ENCODE measurements at places on chromosomes 3 and 15.

- DNase-seq, result no peak
These were observed 70.5 kb downstream of the LRTM1 start for GRCh38 chr3:54857343-54857742.

DNA sequence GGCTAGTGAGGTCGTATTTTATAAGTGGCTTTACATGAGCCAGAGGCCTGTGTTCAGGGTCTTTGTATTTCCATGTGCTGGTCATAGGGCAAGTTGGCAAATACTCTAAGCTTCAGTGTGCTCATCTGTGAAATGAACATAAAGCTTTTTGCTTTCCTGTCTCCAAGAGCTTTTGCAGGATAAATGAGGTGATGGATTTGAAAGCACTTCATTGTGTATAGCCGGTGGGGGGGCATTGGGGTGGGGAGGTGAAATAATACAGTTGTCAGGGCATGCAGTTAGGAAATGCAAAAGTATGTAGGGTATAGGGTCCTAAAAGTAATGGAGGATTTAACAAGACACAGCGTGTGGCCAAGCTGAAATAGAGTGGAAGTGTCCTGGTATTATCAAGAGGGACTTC, 67.7 kb downstream of the ARNT2 start:
- DNase-seq, result no peak

- DNase-seq, result no peak
These were observed 11.7 kb upstream of the LACTB start for GRCh38 chr15:63109920-63110319.

DNA sequence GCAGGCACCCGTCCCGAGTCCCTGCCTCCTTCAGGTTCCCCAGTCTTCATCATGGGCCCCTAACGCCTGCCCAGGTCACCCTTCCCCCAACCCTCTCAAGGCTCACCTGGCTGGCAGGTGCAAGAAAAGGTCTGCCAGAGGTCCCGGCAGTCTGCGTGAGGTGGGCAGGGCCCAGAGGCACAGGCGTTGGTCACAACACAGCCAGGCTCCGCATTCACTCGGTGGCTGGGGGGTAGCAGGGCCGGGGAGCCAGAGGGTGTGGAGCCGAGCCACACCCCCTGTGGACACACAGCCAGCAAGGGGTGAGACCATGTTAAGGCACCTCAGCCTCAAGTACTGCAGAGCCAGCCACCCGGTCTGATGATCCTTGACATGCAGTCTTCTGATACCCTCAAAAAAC, 10.9 kb downstream of the CELSR3 start:
- no peak for DNase-seq

DNA sequence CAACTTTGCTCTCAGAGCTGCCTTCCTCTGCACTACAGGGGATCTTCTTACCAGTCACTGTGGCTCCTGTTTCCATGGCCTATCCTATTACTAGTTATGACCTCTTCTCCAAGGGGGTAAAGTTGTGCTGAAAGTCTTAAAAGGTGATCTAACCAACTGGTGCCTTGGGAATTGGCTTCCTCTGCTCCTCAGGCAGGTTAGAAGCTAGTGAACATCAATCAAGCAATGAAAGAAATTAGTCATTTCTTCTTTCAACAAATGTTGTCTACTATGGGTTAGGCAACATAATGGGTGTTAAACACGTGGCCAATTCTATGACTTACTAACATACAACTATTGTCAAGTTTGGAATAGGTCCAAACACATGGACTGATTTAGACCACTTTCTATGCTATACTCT, 571.4 kb upstream of the NAALADL2 start:
- no peak for DNase-seq

DNA sequence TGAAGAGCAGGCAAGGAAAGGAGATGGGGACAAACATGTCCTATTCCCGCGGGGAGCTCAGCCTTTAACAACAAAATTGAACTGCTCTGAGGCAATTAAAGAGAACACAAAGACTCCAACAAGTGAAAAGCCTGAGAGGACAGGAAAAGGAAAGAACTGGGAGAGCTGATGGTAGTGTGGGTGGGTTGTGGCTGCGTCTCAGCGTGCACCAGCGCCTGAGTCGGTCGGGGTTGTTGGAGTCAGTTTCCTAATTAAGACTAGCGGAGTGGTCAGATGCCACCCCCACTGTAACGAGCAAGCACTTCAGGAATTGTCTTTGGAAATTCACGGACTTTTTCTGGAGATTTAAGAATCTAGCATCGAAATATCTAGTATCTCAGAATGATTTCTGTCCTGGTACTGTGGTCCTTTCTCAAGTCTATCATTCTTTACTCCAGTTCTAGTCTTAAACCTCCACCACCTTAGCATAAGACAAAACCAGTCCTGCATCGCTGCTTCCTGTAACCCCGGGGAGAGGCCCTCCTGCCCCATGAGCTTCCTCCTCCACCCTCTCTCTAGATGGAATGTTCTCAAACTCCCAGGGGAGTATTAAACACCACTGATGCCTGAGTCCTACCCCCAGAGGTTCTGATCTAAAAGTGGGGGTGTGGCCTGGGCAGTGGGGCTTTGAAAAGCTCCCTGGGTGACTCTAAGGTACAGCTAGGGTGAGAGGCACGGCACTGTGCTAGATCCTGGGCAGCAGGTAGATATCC, 104.0 kb downstream of the CYP19A1 start:
- DNase-seq, result no peak

- DNase-seq, result no peak
These were observed 4.1 kb downstream of the ITGB5 start for GRCh38 chr3:124882816-124883747.

GRCh38 chr15:93384886-93385285, 295.9 kb upstream of the RGMA start:
- no peak for DNase-seq

All from activated naive CD4-positive, alpha-beta T cell treated with anti-CD3 and anti-CD28 coated beads, Interleukin-2, amount 50 U/mL, for 72 hours (primary cell).